Activated naive CD8-positive, alpha-beta T cell treated with anti-CD3 and anti-CD28 coated beads for 36 hours (primary cell): ENCODE measurements at places on chromosomes 3 and 15. TPM values are rescaled to one million over a fixed set of nuclear protein-coding genes. Genes with fewer than 3 reads are reported as not detected.

DNA sequence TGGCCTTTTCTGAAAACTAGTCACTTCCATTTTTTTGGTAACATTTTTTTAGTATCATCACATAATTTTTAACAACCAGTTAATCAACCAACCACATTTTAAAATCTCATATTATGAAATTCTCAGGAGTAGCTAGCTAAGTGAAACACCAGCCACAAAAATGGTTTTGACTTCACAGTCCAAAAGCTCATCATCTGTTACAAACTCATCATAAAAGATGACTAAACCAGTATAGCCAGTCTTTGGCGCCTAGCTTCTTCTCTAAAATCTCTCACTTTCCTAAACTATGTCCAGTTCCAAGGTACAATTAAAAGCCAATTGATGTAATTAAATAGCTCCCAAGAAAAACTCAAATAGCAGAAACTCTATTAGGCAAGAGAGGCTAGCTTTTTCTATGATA is 88.2 kb upstream of the ZNF385D start:
- DNase-seq: no peak

DNA sequence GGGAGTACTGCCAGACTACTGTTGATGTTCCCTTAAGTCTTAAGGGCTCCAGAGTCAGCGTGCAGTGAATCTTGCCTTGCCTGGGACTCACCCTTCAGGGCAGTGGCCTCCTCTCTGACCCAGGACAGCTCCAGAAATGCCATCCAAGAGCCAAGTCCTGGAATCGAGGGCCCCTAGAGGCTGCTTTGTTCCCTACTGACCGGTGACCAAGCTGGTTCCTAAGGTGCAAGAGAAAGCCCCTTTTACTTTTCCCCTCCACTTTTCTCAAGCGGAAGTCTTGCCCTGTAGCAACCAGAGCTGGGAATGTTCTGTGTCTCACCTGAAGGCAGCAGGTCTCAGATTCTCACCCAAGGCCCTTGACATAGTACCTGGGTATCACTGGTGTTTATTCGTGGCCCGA is 238.0 kb downstream of the DOCK3 start:
- DNase-seq: no peak

DNA sequence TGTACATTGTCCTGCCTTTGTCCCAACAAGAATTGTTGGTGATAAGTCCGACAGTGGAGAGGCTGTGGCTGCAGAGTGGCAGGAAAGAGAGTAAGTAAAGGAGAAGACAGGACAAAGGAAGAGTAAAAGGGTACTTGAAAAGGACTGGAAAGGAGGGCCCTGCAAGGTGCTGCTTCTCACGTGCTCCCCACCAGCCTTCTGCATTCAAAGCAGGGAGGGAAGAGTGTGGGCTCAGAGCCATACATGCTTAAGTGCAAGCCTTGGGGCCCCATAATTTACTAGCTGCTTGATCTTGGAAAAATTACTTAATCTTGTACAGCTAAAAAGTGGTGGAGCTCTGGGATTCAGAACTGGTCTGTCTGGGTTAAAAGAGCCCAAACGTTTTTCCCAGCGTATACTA is 29.9 kb downstream of the MME start:
- no peak for DNase-seq

SLC27A2 gene
- total RNA-seq: 16.0 TPM

GRCh38 chr3:124781476-124782376 is 51.5 kb downstream of the UMPS start:
- DNase-seq: no peak

DNA sequence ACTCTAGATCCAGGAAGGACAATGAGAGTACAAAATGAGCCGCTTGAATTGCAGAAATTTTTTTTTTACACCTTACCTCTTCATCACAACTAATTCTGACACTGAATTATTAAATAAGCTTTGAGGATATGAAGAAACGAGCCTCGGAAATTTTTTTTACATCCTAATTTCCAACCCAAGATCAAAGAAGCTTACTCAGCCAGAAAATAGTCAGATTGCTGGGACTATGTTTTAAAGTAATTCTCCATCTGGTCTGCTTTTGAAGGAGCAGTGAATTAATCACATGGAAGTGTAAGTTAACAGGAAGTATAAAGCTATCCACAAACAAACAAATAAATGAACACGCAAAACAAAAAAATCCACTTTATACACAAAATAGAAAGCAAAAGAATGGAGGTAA is 437.0 kb upstream of the KCNMB2 start:
- DNase-seq: no peak

DNA sequence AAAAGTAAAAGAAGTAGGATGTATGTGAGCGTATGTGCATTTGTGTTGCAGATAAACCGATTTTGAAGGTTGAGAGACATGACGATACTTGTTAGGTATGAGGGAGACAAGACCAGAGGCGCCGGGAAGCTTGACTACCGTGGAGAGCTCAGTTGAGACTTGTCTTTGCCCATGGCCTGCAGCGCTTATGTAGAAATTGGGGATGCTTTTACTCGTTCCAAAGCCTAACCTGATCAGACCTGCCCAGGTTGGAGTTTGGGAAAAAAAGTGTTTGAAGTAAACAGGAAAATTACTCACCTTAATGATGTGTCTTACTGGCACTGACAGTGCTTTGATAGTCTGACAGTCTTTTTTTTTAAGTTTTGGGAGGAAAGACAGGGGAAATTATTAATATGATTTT is 202.8 kb downstream of the TP63 start:
- no peak for DNase-seq

PCSK6 gene
- total RNA-seq: 4.6 TPM

TEX9 gene
- total RNA-seq: 1.6 TPM
